Spleen (tissue), 13 donors: ENCODE measurements at places on chromosomes 6 and 20. TPM values are rescaled to one million over a fixed set of nuclear protein-coding genes. Genes with fewer than 3 reads are reported as not detected.

DNA sequence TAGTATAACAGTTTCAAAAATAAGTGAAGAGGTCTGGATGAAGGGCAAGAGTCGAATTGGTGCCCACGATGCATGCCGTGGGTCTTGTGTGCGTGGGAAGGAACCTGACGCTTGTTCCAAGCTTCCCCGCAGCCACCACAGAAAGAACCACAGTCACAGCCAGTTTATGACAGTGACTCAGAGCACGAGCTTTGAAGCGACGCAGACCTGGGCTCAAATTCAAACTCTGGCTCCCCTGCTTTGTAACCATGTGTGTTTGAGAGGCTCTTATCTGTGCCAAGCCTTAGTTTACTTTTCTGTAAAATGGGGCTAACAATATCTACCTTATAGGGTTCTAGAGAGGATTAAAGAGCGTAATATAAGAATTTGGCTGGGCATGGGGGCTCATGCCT lies 65.5 kb downstream of the SYNJ2 start:
- no peak for DNase-seq

DNA sequence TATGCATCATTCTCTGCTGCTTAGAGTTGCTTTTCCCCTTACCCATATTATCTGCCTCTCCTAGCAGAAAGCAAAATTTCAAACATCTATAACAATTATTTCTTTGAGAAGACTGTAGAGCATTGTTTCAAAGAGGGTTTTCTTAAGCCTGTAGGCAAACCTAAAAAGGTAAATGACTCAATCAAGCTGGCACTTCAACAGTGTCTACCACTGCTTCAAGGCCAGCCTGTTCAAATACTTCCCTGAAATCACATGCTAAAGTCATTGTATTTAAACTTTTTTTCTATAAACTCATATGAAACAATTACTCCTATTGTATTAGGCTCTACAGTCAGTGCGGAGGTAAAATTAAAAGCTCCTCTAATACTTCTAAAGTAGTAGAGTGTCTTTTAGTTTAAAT lies 87.1 kb downstream of the OGFRL1 start:
- no peak for DNase-seq

GRCh38 chr6:15256538-15257271 lies 10.8 kb downstream of the JARID2 start:
- DNase-seq = no peak

DNA sequence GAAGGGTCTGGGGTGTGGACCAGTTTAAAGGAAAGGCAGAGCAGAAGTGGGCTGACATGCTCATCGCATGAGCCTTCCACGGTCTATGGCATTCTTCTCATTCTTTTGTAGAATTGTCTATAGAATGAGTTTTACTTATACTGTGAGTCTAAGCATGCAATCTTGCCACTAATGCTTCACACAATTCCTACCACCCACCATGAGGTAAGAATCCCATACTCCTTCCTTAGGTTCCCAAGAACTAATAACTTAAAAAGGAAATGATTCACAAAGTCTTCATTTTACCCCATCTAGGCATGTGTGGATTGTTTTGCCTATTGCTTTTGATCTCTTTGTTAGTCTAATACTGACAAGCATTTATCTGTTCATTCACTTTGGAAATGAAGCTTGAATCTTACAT lies 195.2 kb downstream of the LY86 start:
- DNase-seq = no peak

DNA sequence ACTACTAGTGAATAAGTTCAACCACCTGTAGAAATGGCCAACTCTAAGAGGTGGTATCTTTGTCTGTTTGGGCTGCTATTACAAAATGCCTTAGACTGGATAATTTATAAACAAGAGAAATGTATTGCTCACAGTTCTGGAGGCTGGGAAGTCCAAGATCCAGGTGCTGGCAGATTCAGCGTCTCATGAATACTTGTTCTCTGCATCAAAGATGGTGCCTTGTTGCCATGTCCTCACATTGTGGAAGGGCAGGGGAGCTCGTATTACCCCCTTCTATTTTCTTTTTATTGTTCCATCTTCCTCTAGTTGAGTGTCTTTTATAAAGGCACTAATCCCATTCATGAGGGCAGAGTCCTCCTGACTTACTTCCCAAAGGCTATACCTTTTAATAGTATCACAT lies 58.0 kb downstream of the LRRC1 start:
- DNase-seq = no peak

- DNase-seq = no peak
Observed at GRCh38 chr6:168242940-168243225, 76.7 kb downstream of the DACT2 start.

DNA sequence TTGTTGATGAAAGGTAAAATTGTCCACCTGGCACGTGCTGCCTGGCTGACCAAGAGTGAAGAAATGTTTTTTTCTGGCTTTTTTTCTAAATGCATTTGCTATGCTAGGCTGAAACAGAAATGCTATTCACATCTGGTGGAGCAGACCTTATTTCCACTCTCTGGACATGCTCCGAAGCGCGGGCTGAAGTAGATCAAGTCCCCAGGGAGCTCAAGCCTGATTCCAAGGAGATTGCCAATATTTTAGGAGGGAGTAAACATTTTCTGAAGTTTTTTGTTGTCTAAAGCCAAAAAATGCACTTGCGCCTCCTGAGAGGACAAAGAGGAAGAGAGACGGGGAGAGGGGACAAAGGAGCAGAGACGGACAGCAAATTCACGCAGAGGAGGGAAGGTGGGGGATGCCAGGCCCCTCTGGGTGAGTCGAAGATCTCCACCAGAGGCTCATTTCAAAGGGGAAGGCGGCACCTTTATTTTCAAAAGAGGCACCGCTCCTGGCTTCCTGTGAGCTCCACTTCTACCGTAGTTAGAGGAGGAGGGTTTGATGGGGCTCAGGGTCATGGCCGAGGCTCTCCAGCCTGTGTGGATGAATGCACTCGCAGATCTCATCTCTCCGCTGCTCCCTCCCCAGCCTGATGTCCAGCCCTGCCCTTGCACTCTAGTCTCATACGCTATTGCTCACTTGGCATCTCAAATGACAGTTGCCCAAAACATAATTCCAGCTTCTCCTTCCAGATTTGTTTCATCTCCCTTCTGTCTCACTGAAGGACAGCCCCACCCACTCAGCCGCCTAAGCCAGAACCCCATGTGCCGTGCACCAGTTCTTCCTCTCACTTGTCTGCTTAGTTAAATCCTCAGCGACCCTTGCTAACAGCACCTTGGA lies 23.1 kb upstream of the SMOC2 start:
- DNase-seq = no peak

GRCh38 chr6:121498481-121499276 lies 63.2 kb downstream of the GJA1 start:
- no peak for DNase-seq

GRCh38 chr6:150267686-150268561 lies 100.9 kb upstream of the IYD start:
- DNase-seq = no peak

- DNase-seq = no peak
Observed at GRCh38 chr6:20916086-20916485, 381.8 kb downstream of the CDKAL1 start.

The HSPA12B gene
- polyA plus RNA-seq = 41.6 TPM

The BTN2A1 gene
- polyA plus RNA-seq = 31.4 TPM

The EEF1A2 gene
- polyA plus RNA-seq = 0.53 TPM
